ENCODE measurements at places on chromosomes 2 and 18. TPM values are rescaled to one million over a fixed set of nuclear protein-coding genes. Genes with fewer than 3 reads are reported as not detected.

Gene TET3
- 15.1 TPM for total RNA-seq

- ATAC-seq: no peak
Measured at GRCh38 chr18:9488538-9488937, 13.2 kb downstream of the RALBP1 start.

GRCh38 chr2:143905587-143905986, 614.3 kb downstream of the ZEB2 start:
- ATAC-seq: peak; percentile 44

DNA sequence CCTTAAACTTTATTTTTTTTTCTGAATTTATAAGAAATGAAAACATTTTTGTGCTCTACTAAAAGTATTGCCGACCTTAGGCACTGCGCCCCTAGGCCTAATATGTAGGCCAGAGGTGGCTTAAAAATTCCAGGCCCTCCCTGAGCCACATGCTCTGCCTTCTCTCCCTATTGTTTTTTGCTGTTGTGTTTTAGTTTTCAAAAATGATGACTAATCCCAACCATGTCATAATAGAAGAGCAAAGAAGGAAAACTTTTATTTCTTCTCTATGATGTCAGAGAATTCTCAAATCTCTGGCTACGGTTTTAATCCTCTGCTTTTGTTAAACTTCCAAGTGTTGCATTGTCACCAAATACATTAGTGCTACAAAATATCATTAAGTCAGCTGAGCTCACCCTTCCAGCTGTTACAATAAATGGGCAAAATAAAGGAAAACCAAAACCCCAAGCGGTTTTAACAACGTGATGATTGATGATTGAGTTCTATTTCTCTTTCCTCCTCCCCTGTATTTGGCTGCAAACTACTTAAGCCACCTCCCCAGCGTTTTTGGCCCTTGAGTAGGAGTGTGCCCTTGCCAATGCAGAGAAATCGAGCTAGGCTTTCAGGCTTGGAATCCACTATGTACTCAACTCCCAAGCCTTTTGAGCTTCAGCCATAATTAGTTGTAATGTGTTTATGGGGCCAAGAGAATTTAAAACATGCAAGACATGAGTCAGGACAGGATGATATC, 163.5 kb upstream of the POU3F3 start:
- no peak for ATAC-seq
